Colonic mucosa (tissue), 4 donors: ENCODE measurements at places on chromosomes 7 and 10. TPM values are rescaled to one million over a fixed set of nuclear protein-coding genes. Genes with fewer than 3 reads are reported as not detected.
A peak's percentile ranks its signal among the peaks of the same experiment; 100 is the strongest.

DNA sequence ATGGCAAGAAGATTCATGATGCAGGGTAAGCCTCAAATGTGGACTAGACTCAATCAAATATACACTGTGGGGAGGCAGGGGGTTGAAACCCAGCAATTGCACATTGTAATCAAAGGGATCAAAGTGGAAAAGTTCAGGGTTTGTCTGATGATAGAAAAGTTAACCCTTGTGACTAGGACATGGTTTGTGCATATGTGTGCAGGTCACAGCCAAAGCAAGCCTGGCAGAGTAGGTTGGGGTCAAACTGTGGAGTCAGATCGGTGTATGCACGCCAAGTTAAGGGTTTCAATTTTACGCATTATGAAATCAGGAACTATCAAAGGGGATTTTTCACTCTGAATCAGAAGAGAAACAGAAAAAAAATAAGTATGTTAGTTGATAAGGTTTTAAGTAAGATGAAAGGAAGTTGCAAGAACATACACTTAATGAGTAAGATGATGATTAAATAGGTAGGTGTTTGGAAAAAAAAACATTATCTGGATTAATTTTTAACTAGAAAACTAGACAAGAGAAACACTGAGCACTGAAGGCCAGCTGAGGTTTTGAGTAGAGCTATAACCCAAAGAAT is 188.3 kb downstream of the DGKB start:
- H3K36me3 ChIP-seq = no peaks in the 10 kb centered on the region
- DNase-seq = no peak
- no peak overlapping the region for H3K27ac ChIP-seq
- no peaks in the 10 kb centered on the region for H3K4me1 ChIP-seq
- no peak overlapping the region for H3K4me3 ChIP-seq

Gene AQP1
- 33.9 TPM for total RNA-seq

Gene MYL10
- not detected for total RNA-seq

- no peaks in the 10 kb centered on the region for H3K36me3 ChIP-seq
- H3K27me3 ChIP-seq = no peaks in the 10 kb centered on the region
- H3K4me3 ChIP-seq = no peak overlapping the region
- H3K4me1 ChIP-seq = peaks cover 4% of the 10 kb centered on the region
- no peak overlapping the region for H3K27ac ChIP-seq
Observed at GRCh38 chr7:66443946-66444345, 184.7 kb upstream of the KCTD7 start.

GRCh38 chr7:123260428-123260960 is 60.7 kb upstream of the SLC13A1 start:
- DNase-seq = peak; percentile 31
- H3K4me3 ChIP-seq = no peak overlapping the region
- H3K36me3 ChIP-seq = no peaks in the 10 kb centered on the region
- peak overlapping the region; percentile 30 for H3K27ac ChIP-seq
- H3K27me3 ChIP-seq = no peaks in the 10 kb centered on the region
- no peaks in the 10 kb centered on the region for H3K4me1 ChIP-seq

Gene SLF2
- 21.9 TPM for total RNA-seq

Gene DRGX
- 0.16 TPM for total RNA-seq

Gene H2BK1
- total RNA-seq = not detected

DNA sequence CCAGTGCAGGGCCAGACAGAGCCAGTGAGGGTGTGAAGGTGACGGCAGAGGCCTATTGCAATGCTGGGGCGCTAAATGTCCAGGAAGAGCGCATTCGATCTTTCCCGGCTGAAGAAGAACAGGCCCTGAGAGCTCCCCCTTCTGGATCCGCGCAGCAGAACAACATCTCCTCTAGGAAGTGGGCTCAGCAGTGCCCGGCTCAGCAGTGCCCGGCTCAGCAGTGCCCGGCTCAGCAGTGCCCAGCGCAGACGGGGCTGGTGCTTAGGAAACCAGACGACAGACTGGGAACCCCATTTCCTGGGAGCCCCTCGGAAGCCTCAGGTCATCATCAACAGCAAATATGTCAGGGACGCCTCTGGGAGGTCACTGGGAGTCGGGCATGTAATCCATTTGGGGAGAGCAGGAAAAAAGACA is 4.7 kb upstream of the NOS3 start:
- DNase-seq = peak; percentile 79
- no peak overlapping the region for H3K27ac ChIP-seq
- H3K4me3 ChIP-seq = no peak overlapping the region
- H3K27me3 ChIP-seq = peaks cover under 1% of the 10 kb centered on the region
- H3K36me3 ChIP-seq = no peaks in the 10 kb centered on the region

GRCh38 chr10:12561720-12562119 is 212.4 kb downstream of the CAMK1D start:
- no peak overlapping the region for H3K27ac ChIP-seq
- no peaks in the 10 kb centered on the region for H3K36me3 ChIP-seq
- H3K4me1 ChIP-seq = no peaks in the 10 kb centered on the region
- no peaks in the 10 kb centered on the region for H3K27me3 ChIP-seq
- DNase-seq = no peak
- no peak overlapping the region for H3K4me3 ChIP-seq

- DNase-seq = no peak
- no peak overlapping the region for H3K27ac ChIP-seq
- no peak overlapping the region for H3K4me3 ChIP-seq
- no peaks in the 10 kb centered on the region for H3K27me3 ChIP-seq
- no peaks in the 10 kb centered on the region for H3K4me1 ChIP-seq
- no peaks in the 10 kb centered on the region for H3K36me3 ChIP-seq
Observed at GRCh38 chr7:131935180-131935579, 378.8 kb upstream of the PODXL start.

Gene LEP
- total RNA-seq = not detected

GRCh38 chr7:130127821-130128317 is 57.5 kb downstream of the KLHDC10 start:
- no peak overlapping the region for H3K4me3 ChIP-seq
- no peaks in the 10 kb centered on the region for H3K36me3 ChIP-seq
- H3K27ac ChIP-seq = peak overlapping the region; percentile 4
- no peaks in the 10 kb centered on the region for H3K27me3 ChIP-seq
- no peaks in the 10 kb centered on the region for H3K4me1 ChIP-seq
- no peak for DNase-seq

GRCh38 chr7:128352153-128352537 is 8.4 kb upstream of the RBM28 start:
- no peak overlapping the region for H3K27ac ChIP-seq
- H3K4me3 ChIP-seq = no peak overlapping the region
- DNase-seq = no peak

GRCh38 chr7:101390901-101391301 is 28.2 kb downstream of the COL26A1 start:
- no peaks in the 10 kb centered on the region for H3K27me3 ChIP-seq
- no peaks in the 10 kb centered on the region for H3K36me3 ChIP-seq
- H3K4me3 ChIP-seq = no peak overlapping the region
- DNase-seq = no peak
- H3K27ac ChIP-seq = no peak overlapping the region

- H3K4me1 ChIP-seq = no peaks in the 10 kb centered on the region
- no peak overlapping the region for H3K27ac ChIP-seq
- no peak for DNase-seq
Observed at GRCh38 chr10:128938558-128938957, 528.5 kb upstream of the MGMT start.

DNA sequence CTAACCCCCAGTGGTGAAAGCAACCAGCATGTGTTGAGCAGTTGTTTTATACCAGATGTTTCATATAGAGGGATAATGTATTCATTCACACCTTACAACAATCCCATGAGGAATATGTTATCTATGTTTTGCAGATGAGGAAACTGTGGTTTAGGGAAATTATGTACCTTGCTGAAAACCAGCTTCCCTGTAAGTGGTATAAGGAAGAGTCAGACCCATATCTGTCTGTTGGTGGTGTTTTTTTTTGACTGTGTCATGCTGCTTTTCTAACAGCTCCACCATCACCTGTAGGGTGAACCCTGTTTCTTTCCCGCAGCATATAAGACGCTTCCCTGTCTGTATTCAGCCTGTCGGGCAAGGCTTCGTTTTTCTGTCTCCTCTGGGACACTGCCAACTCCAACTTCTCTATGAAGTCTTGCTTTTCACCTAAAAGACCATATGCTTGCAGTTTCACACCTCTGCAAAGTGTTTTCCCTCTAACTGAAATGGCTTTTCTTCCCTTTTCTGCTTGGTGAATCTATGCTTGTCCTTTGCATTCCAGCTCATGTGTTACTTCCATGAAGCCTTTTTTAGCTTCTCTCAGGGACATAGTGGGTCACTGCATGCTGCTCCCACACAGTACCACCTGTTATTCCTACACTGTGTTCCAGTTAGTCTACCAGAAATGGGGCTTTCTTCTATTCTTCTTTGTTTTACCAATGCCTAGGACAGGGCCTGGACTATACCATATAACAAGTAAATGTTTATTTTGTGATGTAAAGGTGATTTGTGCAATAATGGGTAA is 92.8 kb downstream of the ST7 start:
- DNase-seq = no peak
- H3K27me3 ChIP-seq = no peaks in the 10 kb centered on the region
- H3K4me3 ChIP-seq = no peak overlapping the region
- H3K27ac ChIP-seq = no peak overlapping the region
- H3K36me3 ChIP-seq = no peaks in the 10 kb centered on the region

DNA sequence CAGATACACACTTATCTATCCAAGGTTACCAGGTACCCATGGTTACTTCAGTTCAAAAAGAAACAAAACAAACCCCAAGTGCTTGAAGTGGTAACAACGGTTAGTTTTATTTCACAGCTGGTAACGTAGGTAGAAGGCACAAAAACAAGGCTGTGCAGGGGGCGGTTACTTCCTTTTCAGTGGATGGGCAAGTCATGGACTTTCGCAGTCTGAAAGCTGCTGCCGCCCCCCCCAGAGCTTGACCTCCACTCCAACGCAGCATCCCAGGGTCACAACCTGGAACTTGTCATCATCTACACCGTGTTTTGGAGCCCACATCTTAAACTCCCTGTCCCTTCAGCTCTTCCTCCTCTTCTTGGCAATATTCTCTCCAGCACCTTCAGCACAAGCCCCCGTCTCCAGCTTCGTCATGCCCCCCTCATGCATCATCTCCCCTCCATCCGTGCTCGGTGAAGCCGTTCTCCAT is 181.2 kb upstream of the ITGB1 start:
- H3K36me3 ChIP-seq = no peaks in the 10 kb centered on the region
- no peak overlapping the region for H3K4me3 ChIP-seq
- H3K27ac ChIP-seq = no peak overlapping the region
- DNase-seq = no peak
- no peaks in the 10 kb centered on the region for H3K27me3 ChIP-seq

GRCh38 chr10:113646336-113647201 is 17.3 kb downstream of the NRAP start:
- H3K27me3 ChIP-seq = no peaks in the 10 kb centered on the region
- no peak overlapping the region for H3K4me3 ChIP-seq
- no peak for DNase-seq

GRCh38 chr7:21962677-21963076 is 17.0 kb upstream of the CDCA7L start:
- no peaks in the 10 kb centered on the region for H3K4me1 ChIP-seq
- H3K27me3 ChIP-seq = no peaks in the 10 kb centered on the region
- H3K27ac ChIP-seq = no peak overlapping the region
- no peak overlapping the region for H3K4me3 ChIP-seq
- H3K36me3 ChIP-seq = no peaks in the 10 kb centered on the region

- no peak overlapping the region for H3K4me3 ChIP-seq
- no peaks in the 10 kb centered on the region for H3K27me3 ChIP-seq
Observed at GRCh38 chr7:31874631-31875386, 187.8 kb downstream of the PPP1R17 start.
